ENCODE measurements at places on chromosomes 2 and 18. TPM values are rescaled to one million over a fixed set of nuclear protein-coding genes. Genes with fewer than 3 reads are reported as not detected.

HNMT gene
- not detected for polyA plus RNA-seq

GREB1L gene
- 0.05 TPM for polyA plus RNA-seq

RTTN gene
- polyA plus RNA-seq = 5.0 TPM

C2orf15 gene
- 2.0 TPM for polyA plus RNA-seq

ZNF516 gene
- 1.2 TPM for polyA plus RNA-seq

MGAT4A gene
- 54.6 TPM for polyA plus RNA-seq

CDH2 gene
- polyA plus RNA-seq = not detected

Data from IgD-negative memory B cell (primary cell).